CD4-positive, alpha-beta memory T cell (primary cell): ENCODE measurements at places on chromosomes 5 and 9. TPM values are rescaled to one million over a fixed set of nuclear protein-coding genes. Genes with fewer than 3 reads are reported as not detected.

The MYMK gene
- not detected for total RNA-seq

The PCDHA10 gene
- not detected for total RNA-seq

DNA sequence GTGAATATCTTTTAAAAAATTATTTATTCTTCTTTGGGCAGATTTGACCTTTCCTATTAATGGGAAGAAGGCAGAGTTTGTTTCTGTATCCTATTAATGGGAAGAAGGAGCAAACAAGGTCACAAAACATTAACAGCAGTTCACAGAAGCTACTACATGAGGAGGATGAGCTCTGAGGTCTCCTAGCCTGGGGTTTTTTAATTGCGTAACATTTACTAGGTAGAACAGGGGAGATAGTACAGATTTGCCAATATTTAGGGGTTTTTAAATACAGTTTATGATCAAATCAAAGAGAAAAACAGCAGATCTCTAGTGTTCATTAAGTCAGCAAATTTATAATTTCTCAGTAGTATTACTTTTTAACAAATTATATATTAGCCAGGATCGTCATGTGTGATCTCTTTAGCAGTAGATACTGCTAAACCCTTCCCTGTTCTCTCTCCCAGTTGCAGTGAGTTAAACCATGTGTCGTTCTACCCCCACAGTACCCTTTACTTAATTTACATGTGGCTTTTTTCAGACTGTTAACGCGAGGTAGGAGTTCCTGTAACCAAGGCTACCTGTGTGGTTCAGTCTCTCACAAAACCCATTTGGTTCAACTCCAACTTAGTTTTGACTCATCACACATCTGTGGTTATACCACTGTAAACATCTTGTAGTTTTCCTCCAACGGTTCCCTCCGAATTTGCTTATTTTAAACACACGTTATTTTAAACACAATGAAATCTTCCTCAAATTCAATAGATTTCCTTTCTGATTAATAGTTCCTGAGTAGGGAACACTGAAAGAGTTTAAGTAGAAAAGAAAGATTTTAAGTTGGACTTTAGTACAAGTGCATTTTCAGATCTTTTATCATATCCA lies 13.3 kb downstream of the SLC25A46 start:
- H3K27me3 ChIP-seq, result no peaks in the 10 kb centered on the region
- peak; percentile 45 for DNase-seq
- no peak overlapping the region for H3K4me3 ChIP-seq
- H3K4me1 ChIP-seq, result peaks cover 38% of the 10 kb centered on the region
- H3K27ac ChIP-seq, result peak overlapping the region; percentile 54

The PHF24 gene
- total RNA-seq, result not detected

DNA sequence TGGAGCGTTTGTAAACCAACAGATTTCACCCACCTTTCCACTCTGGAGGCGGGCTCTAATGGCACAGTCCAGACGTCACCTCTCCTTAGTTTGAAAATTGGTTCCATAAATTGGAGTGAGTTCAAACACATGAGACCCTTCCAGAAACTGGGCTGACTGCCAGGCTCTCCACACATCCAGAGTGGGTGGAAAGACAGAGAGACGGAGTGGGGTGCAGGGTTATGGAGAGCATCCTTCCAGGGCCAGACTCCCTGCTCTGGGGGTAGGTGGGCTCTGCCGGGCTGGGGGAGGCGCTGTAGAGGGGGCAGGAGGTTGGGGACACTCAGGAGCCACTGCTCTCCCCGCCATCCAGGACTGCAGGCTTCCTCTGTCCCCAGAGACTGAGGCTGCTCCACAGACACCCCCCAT lies 104.7 kb upstream of the PHYKPL start:
- no peaks in the 10 kb centered on the region for H3K36me3 ChIP-seq
- no peaks in the 10 kb centered on the region for H3K27me3 ChIP-seq
- H3K4me3 ChIP-seq, result no peak overlapping the region
- no peaks in the 10 kb centered on the region for H3K4me1 ChIP-seq
- DNase-seq, result no peak
- no peak overlapping the region for H3K27ac ChIP-seq

GRCh38 chr5:66459728-66460127 lies 136.5 kb upstream of the MAST4 start:
- no peak overlapping the region for H3K27ac ChIP-seq
- no peak overlapping the region for H3K4me3 ChIP-seq
- DNase-seq, result no peak
- no peaks in the 10 kb centered on the region for H3K4me1 ChIP-seq
- H3K36me3 ChIP-seq, result no peaks in the 10 kb centered on the region

GRCh38 chr5:179330186-179330900 lies 14.9 kb downstream of the ADAMTS2 start:
- no peak for DNase-seq
- H3K4me1 ChIP-seq, result no peaks in the 10 kb centered on the region
- no peak overlapping the region for H3K4me3 ChIP-seq
- H3K27ac ChIP-seq, result no peak overlapping the region
- no peaks in the 10 kb centered on the region for H3K27me3 ChIP-seq

DNA sequence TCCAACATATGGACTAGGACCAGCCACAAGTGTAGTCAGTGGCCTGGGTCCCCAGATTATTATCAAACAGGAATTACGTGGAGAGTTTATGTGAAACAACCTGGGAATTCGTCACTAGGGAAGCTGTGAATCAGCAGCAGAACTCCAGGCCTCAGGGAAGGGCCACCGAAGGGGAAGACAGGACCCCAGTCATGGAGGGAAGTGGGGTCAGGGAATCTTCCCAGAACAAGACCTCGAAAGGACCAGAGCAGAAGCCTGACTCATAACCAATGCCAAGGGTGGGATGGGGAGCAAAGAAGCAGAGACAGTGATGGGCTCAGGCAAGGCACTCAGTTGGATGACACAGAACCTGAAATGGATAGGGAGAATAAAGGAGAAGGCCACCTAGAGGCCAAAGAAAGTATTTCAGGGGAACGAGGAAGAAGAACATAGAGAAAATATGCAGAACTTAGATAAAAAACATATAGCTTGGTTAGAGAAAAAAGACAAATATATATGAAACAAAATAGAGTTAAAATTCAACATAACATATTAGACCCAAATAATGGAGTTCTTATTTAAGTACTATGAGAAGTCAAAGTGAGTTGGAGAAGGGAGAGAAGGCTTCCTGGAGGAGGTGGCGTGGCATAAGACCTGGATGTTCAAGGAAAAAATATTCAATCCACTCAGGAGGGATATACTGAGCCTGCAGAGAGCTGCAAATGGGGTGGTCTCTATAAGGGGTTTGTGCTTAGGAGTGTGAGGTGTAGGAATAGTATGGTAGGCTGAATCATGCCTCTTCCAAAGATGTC lies 66.7 kb upstream of the CAST start:
- H3K27ac ChIP-seq, result no peak overlapping the region
- H3K4me1 ChIP-seq, result no peaks in the 10 kb centered on the region
- H3K36me3 ChIP-seq, result no peaks in the 10 kb centered on the region
- DNase-seq, result peak; percentile 32
- no peaks in the 10 kb centered on the region for H3K27me3 ChIP-seq

- H3K27me3 ChIP-seq, result no peaks in the 10 kb centered on the region
- no peak overlapping the region for H3K4me3 ChIP-seq
- no peak overlapping the region for H3K27ac ChIP-seq
Measured at GRCh38 chr5:87735923-87736322, 323.2 kb upstream of the CCNH start.

- H3K27me3 ChIP-seq, result no peaks in the 10 kb centered on the region
- DNase-seq, result no peak
- H3K27ac ChIP-seq, result no peak overlapping the region
- H3K36me3 ChIP-seq, result no peaks in the 10 kb centered on the region
- no peak overlapping the region for H3K4me3 ChIP-seq
Measured at GRCh38 chr9:71683598-71684235, 84.6 kb downstream of the CEMIP2 start.

- no peaks in the 10 kb centered on the region for H3K27me3 ChIP-seq
- no peaks in the 10 kb centered on the region for H3K36me3 ChIP-seq
- no peak for DNase-seq
- no peak overlapping the region for H3K4me3 ChIP-seq
Measured at GRCh38 chr9:126423142-126423915, 96.7 kb downstream of the MVB12B start.

- no peak for DNase-seq
- H3K27me3 ChIP-seq, result no peaks in the 10 kb centered on the region
- H3K36me3 ChIP-seq, result no peaks in the 10 kb centered on the region
- no peak overlapping the region for H3K27ac ChIP-seq
- no peaks in the 10 kb centered on the region for H3K4me1 ChIP-seq
- H3K4me3 ChIP-seq, result no peak overlapping the region
Measured at GRCh38 chr5:102591650-102592049, 92.8 kb upstream of the SLCO6A1 start.

The PCDH1 gene
- total RNA-seq, result not detected

- no peak overlapping the region for H3K4me3 ChIP-seq
- H3K4me1 ChIP-seq, result no peaks in the 10 kb centered on the region
- no peak for DNase-seq
- no peaks in the 10 kb centered on the region for H3K27me3 ChIP-seq
- no peak overlapping the region for H3K27ac ChIP-seq
- no peaks in the 10 kb centered on the region for H3K36me3 ChIP-seq
Measured at GRCh38 chr9:99870126-99870525, 36.3 kb upstream of the STX17 start.

GRCh38 chr5:5331848-5332247 lies 90.6 kb upstream of the ICE1 start:
- H3K27me3 ChIP-seq, result no peaks in the 10 kb centered on the region
- DNase-seq, result no peak
- no peak overlapping the region for H3K4me3 ChIP-seq
- H3K36me3 ChIP-seq, result no peaks in the 10 kb centered on the region
- H3K27ac ChIP-seq, result no peak overlapping the region

DNA sequence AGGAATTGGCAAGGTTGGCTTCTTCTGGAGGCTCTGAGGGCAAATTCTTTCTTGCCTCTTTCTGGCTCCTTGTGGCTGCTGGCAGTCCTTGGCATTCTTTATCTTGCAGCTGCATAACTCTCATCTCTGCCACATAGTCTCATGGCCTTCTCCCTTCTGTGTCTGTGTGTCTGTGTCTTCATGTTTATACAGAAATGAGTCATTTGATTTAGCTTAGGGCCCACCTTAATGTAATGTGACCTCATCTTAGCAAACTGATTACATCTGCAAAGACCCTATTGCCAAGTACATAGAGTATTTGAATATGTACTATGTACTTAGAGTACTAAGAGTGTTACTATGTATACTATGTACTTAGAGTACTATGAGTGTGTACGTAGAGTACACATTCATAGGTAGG lies 122.5 kb downstream of the RFK start:
- H3K27ac ChIP-seq, result no peak overlapping the region
- no peaks in the 10 kb centered on the region for H3K36me3 ChIP-seq
- no peaks in the 10 kb centered on the region for H3K4me1 ChIP-seq
- no peak overlapping the region for H3K4me3 ChIP-seq
- DNase-seq, result no peak
- no peaks in the 10 kb centered on the region for H3K27me3 ChIP-seq

- DNase-seq, result no peak
- H3K36me3 ChIP-seq, result no peaks in the 10 kb centered on the region
- no peak overlapping the region for H3K4me3 ChIP-seq
- peaks cover 19% of the 10 kb centered on the region for H3K4me1 ChIP-seq
- no peak overlapping the region for H3K27ac ChIP-seq
- no peaks in the 10 kb centered on the region for H3K27me3 ChIP-seq
Measured at GRCh38 chr9:112743216-112743836, 7.2 kb upstream of the SNX30 start.

DNA sequence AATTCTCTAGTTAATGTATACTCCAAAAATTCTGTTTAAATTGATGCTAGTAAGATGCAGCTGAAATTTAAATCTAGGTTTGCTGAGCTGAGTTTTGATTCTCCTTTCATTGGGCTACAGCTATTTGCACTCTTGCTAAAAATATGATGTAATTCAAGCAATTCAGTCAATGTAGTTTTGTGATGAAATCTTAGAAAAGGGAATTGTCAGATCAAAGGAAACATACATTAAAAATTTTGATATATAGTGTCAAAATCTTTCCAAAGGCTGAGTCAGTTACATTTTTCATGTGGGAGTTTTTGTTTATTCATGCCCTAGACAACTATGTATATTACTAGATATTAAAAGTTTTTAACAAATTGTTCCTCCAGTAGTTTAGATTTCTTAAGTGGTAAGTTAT lies 334.9 kb upstream of the DAB2 start:
- DNase-seq, result no peak
- H3K27me3 ChIP-seq, result no peaks in the 10 kb centered on the region
- H3K36me3 ChIP-seq, result no peaks in the 10 kb centered on the region
- H3K4me3 ChIP-seq, result no peak overlapping the region

- H3K36me3 ChIP-seq, result no peaks in the 10 kb centered on the region
- DNase-seq, result no peak
- no peaks in the 10 kb centered on the region for H3K27me3 ChIP-seq
- H3K27ac ChIP-seq, result no peak overlapping the region
Measured at GRCh38 chr9:114666851-114667250, 9.2 kb upstream of the TEX53 start.

DNA sequence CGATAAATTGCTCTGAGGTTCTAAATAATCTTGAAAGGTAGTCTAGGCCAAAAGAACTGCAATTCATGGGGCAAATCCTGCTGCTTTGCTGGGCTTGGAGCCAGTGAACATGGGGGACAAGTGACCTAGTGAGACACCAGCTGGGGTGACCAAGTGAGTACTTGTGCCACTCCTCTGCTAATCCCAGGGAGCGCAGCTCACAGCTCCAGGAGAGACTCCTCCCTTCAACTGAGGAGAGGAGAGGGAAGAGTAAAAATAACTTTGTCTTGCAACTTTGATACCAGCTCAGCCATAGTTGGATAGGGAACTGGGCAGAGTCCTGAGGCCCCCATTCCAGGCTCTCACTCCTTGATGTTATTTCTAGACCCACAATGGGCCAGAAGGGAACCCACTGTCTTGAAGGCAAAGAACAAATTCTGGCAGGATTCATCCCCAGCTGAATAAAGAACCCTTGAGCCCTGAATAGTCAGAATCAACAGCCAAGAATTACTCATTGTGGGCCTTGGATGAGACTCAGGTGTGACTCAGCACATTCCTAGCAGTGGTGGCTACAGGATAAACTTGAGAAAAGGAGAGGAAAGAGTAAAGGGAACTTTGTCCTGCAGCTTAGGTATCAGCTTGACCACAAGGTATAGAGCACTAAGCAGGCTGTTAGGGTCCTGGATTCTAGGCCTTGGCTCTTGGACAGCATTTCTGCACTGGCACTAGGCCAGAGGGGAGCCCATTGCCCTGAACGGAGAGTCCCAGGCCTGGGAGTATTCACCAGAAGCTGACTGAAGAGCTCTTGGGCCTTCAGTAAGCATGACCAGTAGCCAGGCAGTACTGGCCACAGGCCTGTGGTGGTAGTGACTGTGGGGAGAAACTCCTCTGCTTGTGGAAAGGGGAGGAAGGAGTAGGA lies 288.3 kb upstream of the CDH18 start:
- H3K27ac ChIP-seq, result no peak overlapping the region
- no peak overlapping the region for H3K4me3 ChIP-seq
- no peak for DNase-seq

DNA sequence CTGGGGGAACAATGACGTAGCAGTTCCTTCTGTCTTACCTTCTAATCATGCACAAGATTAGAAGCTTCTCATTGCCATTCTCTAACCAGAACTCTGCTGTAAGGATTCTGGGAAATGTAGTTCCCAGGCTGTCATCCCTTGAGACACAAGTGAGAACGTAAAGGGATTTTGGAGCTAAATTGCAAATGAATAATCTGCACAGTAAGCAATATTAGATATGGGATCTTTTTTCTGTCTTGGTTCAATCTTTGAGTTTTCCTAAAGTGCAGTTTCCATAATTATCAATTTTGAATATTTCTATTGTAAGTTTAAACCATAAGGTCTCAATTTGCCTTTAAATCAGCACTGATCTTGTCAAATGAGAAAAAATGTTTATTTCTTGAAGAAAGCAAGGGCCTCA lies 189.7 kb upstream of the PLPPR1 start:
- no peaks in the 10 kb centered on the region for H3K36me3 ChIP-seq
- H3K4me3 ChIP-seq, result no peak overlapping the region
- no peak for DNase-seq
- H3K27ac ChIP-seq, result no peak overlapping the region

The LTC4S gene
- total RNA-seq, result 5.1 TPM

The TLE1 gene
- total RNA-seq, result 0.89 TPM
